ENCODE measurements at places on chromosomes 16 and 17. TPM values are rescaled to one million over a fixed set of nuclear protein-coding genes. Genes with fewer than 3 reads are reported as not detected.

GRCh38 chr17:81923302-81924260, 4.0 kb downstream of the MAFG start:
- no peaks in the 10 kb centered on the region for H3K27me3 ChIP-seq
- peaks cover 6% of the 10 kb centered on the region for H3K36me3 ChIP-seq
- H3K27ac ChIP-seq, result peak overlapping the region; percentile 18

DNA sequence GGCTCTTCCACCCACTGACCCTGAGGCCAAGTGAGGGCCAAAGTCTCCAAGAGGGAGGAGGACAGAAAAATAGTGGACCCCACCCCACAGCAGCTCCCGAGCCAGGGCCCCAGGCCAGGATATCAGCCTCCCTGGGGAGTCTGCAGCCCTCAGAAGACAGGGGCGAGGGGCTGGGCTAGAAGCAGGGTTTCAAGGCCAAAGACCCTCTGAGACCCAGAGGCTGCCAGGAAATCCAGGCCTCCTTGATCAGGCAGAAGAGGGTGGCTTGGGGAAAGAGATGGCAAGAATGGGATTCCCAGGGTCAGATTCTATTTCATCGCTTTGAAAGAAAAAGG, 156.1 kb downstream of the ZNF423 start:
- no peaks in the 10 kb centered on the region for H3K27me3 ChIP-seq
- H3K36me3 ChIP-seq, result no peaks in the 10 kb centered on the region
- peak overlapping the region; percentile 69 for H3K27ac ChIP-seq
- peaks cover 50% of the 10 kb centered on the region for H3K4me1 ChIP-seq

GRCh38 chr16:4486126-4486893, 10.1 kb downstream of the HMOX2 start:
- no peak for DNase-seq
- no peaks in the 10 kb centered on the region for H3K36me3 ChIP-seq
- peaks cover 8% of the 10 kb centered on the region for H3K4me1 ChIP-seq
- H3K27me3 ChIP-seq, result no peaks in the 10 kb centered on the region
- H3K4me3 ChIP-seq, result no peak overlapping the region

DNA sequence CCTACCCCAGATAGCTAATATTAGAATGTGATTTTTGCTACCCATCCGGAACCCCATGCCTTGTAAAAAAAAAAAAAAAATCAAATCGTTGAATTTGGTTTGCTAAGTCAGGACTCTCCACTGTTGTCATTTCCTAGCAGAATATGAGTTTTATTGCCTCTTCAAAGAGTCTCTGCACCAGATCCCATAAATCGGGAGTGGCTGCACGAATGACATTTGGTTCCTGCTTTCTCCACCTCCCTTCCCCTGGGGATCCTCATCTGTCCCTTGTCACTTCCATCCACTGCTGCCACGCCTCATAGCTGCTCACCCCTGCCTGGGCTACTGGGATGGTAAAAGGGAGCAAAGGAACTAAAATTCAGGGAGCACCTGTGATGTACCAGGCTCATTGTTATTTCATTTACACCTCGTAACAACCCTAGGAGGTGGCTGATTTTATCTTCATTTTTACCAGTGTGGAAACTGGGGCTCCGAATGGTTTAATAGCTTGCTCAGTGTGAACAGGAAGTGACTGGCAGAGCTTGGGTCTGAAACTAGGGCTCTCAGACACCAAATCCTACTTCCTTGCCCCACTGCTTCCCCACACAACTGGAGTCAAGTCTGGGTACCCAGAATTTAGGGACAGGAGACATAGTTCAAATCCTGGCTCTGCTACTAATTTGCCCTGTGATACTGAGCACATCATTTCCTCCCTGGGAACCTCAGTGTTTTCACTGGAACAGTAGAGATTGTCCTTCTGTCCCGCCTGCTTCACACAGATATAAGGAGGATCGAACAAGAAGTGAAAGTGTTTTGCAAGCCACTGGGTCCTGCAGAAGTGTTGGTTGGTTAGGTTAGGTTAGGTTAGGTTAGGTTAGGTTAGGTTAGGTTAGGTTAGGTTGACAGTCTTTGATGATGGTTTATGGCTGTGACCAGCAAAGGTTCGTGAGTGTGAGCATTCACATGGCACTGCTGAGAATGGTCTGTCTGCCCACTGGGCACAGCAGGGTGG, 585 bp upstream of the KRT36 start:
- no peaks in the 10 kb centered on the region for H3K36me3 ChIP-seq
- peaks cover 55% of the 10 kb centered on the region for H3K4me1 ChIP-seq
- peak overlapping the region; percentile 23 for H3K27ac ChIP-seq
- DNase-seq, result no peak
- H3K27me3 ChIP-seq, result no peaks in the 10 kb centered on the region

- no peak for DNase-seq
- H3K27me3 ChIP-seq, result no peaks in the 10 kb centered on the region
- H3K36me3 ChIP-seq, result no peaks in the 10 kb centered on the region
Measured at GRCh38 chr17:28252436-28252835, 66.6 kb upstream of the TMEM97 start.

- H3K27me3 ChIP-seq, result no peaks in the 10 kb centered on the region
- no peak overlapping the region for H3K4me3 ChIP-seq
- no peak for DNase-seq
- peak overlapping the region; percentile 63 for H3K27ac ChIP-seq
Measured at GRCh38 chr17:3475251-3475685, 529 bp upstream of the ASPA start.

ITGAX gene
- 4.4 TPM for total RNA-seq
